ENCODE measurements at places on chromosomes 3 and 15.

GRCh38 chr3:149908424-149908957 is 62.2 kb downstream of the PFN2 start:
- DNase-seq = no peak

GRCh38 chr3:170523248-170523647 is 62.6 kb downstream of the SLC7A14 start:
- DNase-seq = no peak

GRCh38 chr3:189724356-189724755 is 93.2 kb downstream of the TP63 start:
- DNase-seq = no peak

DNA sequence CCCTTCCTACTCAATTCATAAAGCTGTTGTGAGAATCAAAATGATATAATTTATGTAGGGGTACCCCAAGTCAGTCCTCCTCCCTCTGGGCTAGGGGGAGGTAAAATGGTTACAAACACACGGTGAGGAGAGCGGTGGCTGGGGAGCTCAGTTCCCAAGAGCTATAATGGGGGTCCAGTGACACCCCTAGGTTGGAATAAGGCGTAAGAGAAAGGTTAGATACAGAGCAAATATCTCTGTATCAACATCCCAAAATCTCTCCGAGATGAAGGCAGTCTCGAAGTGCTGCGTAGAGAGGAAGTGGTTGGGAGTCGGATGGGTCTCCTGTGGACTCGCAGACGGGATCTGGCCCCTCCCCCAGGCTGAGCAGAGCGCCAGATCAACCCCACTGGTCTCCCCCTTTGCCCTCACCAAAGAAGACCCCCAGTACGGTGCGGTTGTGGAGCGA is 1.8 kb downstream of the DUOX2 start:
- no peak for DNase-seq

DNA sequence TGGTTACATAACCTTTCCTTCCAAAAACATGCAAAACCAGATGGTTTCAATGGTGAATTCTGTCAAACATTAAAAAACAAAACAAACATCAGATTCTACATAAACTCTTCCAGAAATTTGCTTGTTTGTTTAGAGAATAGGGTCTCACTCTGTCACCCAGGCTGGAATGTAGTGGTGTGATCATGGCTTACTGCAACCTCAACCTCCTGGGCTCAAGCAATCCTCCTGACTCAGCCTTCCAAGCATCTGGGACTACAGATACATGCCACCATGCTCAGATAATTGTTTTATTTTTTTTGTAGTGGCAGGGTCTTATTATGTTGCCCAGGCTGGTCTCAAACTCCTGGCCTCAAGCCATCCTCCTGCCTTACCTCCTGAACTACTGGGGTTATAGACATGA is 36.1 kb downstream of the FBXL2 start:
- no peak for DNase-seq

DNA sequence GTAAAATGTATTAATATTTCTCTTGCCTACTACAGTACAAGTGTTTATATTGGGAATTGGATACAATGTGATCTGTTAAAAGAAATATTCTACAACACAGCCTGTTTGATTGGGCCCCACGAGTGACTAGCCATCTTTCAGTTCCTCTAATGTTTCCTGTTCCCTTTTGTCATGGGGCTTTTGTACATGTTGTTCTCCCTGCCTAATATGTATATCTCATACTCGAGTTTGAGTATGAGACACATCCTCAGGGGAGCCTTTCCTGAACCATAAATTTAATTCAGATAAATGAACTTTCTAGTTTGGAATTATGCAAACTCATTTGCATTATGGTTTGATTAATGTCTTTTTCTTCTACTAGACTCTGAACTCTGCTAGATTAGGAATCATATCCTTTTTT is 65.5 kb downstream of the MEF2A start:
- no peak for DNase-seq

DNA sequence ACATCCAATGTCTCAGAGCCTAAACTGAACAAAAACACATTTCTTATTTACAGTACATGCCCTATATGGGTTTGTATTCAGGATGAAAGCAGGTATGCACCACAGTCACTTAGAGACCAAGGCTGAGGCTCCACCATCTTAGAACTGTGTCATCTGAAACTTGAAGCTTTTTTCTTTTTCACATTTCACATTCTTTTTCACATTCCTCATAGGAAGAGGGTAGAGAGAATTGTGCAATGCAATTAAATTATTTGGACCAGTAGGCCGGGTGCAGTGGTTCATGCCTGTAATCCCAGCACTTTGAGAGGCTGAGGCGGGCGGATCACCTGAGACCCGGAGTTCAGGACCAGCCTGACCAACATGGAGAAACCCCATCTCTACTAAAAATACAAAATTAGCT is 591.0 kb downstream of the MECOM start:
- no peak for DNase-seq

DNA sequence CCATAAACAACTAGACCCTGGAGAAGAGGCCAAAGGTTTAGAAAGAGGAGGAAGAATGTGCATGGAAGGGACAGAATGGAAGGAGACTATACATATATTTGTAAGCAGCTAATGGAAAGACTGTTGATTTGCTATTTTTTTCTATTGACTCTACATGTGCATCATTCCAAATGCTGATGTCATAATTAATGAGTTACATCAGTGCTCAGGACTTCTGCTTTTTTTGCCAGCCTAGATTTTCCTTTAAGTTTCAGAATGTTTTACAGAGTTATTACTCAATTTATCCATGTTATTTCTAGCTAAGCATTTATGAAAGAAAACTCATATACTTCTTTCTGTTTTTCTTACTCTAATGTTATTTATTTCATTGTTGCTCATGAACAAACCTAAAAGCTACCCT is 62.6 kb upstream of the VGLL3 start:
- no peak for DNase-seq

DNA sequence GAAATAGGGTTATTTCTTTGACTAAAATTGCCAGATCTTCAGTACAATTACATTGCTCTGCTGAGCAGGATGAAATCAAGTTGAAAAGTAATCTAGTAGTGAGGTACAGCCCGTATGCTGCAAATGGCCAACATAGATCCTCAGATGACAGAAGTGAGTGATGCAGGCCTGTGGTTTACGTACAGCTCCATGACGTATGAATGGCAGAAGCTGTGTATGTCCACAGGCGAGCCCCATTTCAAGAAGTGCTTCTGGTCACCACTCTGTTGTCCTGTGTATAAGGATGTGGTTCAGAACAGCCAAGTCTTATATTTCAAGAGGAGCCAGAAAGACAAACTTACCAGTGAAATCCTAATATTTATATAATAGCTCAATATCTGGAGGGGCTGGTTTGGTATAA is 9.2 kb downstream of the CD86 start:
- no peak for DNase-seq

DNA sequence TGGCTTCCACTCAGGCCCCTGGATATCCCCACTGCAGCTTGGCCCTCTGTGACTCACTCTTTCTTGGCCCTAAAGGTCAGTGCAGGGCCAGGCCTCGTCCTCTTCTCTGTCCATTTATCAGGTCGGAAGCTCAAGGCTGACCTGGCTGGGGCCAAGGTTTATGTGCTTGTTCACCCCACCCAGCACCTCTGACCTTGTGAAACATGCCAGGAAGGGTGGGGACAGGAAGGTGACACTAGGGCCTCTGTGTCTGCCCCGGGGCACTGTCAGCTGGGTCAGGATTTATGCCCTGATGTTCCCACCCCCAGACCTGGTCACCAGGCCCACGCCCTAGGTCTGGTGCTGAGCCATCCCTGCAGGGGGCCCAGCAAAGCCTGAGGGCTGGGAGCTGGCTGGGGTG is 103.8 kb downstream of the FBLN2 start:
- no peak for DNase-seq

- no peak for DNase-seq
These were observed 42.8 kb upstream of the SMAD3 start for GRCh38 chr15:67022587-67023105.

Measured in stimulated activated CD8-positive, alpha-beta memory T cell treated with anti-CD3 and anti-CD28 coated beads, Interleukin-4, amount 100 ng/mL, for 4 hours (primary cell).